ENCODE measurements at places on chromosomes 7 and 10.

GRCh38 chr10:62978482-62978881 is 154.6 kb upstream of the NRBF2 start:
- DNase-seq: no peak

- DNase-seq: no peak
Observed at GRCh38 chr10:71848325-71849275, 2.5 kb downstream of the PSAP start.

DNA sequence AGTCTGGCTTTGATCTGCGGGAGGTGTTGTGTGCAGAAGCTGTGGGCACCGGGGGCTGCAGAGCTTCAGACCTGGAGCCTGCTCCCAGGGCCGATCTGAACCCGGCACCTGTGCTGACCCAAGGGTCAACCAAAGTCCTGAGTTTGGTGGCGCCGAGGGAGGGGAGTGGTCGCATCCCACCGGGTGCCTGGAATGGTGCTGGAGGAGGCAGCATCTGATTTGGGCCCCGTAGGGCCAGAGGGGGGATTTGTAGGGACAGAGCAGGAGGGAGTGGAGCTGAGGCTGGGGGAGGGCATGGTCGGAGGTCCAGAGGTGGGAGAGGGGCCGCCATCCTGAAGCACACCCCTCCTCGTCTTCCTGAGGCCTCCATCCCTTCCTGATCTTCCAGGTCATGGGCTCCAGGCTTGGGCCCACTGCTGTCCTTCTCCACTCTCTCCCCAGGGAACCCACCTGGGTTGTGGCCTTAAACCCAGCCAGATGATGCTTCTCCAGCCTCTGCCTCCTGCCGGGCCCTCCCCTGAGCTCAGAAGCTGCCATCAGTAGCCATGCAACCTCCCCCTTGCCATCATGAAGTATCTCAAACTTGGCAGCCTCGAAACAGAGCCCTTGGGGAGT is 112.9 kb downstream of the LHPP start:
- DNase-seq: no peak

DNA sequence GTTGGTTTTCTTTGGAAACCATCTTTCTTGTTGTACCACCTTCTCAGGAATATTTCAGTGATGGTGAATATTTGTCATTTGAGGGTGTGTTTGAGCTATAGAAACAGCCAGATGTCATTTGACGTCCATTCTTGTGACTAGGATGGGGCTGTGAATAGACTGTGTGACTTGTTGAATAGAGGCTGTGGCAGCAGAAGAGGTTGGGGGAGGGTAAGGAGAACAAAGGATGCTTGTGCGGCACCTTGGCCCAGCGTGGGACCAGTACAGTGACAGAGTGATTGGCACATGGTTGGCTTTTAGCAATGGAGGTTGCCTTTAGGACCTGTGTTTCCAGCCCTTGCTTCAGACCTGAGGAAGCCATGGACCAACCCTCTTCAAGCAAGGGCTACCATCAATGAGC is 11.3 kb downstream of the DMBT1 start:
- no peak for DNase-seq

DNA sequence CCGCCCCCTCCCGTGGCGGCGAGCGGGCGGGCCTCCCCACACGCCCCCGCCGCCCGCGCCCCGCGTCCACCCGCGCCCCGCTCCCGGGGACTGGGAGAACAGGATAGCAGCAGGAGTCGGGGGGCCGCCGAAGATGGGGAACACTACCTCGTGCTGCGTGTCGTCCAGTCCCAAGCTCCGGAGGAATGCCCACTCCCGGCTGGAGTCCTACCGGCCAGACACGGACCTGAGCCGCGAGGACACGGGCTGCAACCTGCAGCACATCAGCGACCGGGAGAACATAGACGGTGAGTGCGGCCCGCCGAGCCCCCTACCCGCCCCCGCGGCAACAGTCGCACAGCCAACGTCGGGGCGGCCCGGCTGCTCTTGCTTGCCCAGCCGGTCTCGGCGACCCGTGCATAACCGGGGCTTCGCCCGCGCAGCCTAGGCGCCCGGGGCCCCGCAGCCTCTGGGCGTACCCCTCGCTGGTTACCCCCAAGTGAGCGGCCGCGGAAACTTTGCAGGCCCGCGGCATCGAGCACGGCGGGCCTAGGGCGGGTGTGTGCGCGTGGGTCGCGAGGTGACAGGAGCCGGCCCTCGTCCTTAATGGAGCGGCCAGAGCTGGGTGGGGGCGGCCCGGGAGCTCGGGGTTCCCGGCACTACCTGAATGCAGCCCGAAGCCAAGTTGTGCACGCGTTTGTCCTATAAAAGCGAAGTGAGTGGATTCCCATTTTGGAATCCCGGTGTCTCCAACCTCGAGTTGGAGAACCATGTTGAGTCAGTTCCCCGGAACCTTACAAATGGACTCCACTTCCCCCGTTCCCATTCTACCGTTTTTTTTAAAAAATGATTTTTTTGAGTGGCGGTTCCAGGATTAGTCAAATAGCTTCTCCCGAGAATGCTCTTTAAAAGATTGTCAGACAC is 863 bp downstream of the CCNY start:
- no peak for DNase-seq

DNA sequence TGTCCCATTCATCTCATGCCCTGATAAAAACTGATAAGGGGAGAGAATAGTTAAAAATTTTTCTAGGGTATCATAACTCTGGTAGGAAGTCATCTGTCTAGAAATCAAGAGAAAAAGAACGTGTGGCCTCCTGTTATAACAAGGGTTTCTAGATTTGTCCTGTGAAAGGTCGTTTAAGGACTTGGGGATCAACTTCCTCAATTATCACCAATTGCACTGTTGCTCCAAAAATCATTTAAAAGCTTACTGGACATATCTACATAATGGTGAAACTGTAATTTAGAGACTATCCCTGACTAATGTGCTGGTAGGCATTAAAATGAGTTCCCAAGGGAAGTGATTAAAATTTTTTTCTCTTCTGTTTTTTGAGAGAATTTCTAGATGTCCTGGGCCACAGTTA is 58.2 kb downstream of the GPR141 start:
- no peak for DNase-seq

DNA sequence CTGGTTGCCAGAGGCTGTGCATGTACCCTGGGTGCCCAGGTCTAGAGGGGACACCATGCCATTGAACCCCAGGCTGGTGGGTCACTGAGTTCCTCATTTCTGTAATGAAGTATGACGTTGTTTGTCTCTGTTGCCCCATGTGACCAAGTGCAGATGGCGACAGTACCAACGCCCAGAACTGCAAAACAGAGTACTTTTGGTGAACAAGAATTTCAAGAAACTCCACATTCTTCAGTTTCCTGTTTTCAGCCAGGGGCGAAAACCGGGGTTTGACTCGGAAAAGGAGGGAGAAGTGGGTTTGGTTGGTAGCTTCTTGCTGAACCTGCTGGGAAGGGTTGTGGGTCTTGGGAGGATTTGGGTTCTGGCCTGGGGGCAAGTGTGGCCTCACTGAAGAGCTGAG is 18.2 kb downstream of the CYP17A1 start:
- DNase-seq: no peak

- no peak for DNase-seq
Observed at GRCh38 chr7:154789404-154789803, 213.5 kb downstream of the PAXIP1 start.

GRCh38 chr10:43132867-43133787 is 5.1 kb upstream of the CSGALNACT2 start:
- no peak for DNase-seq

- DNase-seq: no peak
Observed at GRCh38 chr7:114988026-114988425, 66.1 kb downstream of the MDFIC start.

DNA sequence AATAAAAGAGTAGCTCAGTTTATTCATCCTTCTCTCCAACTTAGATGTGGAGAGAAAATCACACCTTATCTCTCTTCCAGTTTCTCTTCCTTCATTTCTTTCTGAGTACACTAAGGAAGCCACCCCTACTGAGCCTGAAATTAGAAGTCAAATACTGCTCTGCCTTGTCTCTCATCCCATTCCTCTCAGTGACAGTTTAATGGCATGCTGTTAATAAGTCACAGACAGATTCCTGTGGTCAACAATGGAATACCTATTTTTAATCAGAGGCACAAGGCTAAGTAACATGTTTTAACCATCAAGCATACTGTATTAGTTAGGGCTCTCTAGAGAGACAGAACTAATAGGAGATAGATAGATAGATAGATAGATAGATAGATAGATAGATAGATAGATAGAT is 253.2 kb downstream of the HTR7 start:
- no peak for DNase-seq

DNA sequence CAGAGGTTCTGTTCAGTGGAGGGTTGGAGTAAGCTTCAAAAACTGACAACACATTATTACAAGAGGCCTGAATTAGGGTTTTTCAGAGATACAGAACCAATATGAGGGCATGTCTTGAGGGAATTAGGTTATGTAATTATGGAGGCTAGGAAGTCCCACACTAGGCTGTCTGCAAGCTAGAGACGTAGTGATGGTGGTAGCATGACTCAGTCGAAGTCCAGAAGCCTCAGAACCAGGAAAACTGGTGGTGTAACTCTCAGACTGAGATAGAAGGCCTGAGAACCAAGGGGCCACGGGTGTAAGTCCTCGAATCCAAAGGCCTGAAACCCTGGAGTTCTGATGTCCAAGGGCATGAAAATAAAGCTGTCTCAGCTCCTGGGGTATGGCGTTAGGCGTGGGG is 35.6 kb downstream of the ZNF518A start:
- DNase-seq: no peak

DNA sequence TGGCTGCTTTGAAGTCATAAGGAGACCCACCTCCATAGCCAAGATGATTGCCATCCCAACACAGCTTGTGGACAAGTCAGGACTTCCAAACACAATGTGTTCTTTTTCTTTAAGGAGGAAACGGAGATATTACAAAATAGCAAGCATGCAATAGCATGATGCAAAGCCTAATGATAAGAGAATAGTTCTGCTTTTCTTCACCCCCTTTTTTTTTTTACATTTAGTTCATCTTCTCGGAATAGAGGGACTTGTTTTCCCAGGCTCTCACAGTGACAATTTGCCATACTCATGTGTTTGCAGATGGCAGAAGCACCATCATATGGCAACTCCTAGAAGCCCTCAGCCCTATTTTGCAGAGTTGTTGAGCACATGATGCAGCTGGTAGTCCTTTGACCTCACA is 119.8 kb downstream of the ITGB8 start:
- no peak for DNase-seq

DNA sequence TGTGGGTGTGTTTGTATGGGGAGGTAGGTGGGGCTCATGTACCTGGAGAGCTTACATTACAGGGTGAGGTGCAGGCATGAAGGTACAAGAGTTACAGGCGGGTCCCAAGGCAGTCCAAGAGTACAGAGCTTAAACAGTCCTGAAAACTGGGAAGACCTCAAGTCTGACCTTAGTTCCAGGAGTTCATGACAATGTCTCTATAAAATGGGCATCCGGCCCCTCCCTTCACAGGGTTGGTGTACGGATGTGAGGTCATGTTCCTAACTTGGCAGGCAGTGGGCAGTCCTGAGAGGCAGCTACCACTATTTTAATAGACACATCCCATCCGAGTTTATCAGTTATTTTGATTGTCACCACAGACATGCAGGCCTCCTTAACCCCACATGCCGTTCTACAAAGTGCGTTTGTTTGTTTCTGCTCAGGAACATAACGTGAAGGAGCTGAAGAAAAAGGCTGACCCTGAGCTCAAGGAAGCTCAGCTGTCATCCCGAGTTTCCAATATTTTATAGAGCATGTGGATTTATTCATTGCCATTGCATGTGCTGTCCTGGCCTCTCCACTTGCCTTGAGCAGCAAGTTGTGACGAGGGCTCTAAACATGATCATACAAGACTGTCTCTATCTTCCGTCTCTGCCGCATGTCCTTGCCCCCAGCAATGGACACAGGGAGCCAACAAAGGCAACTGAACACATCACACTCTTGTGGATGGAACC is 647.5 kb upstream of the IGFBP3 start:
- DNase-seq: no peak

- no peak for DNase-seq
Observed at GRCh38 chr7:41544241-41544640, 158.6 kb downstream of the INHBA start.

DNA sequence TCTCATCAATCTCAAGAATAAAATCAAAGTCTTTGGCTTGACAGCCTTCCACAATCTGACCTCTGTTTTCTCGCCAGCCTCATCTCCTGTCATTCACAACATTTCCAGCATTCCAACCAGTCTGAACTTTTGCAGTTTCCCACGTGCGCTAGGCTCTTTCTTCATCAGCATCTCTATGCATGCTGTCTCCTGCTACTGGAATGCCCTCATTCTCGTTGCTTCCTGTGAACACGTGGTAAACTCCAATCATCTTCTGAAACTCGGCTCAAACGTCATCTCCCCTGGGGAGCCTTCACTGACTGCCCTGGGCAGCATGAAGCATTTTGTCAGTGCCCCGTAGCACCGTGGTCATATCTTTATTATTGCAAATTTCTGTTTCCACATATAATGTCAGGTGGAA is 12.2 kb upstream of the RSBN1L start:
- DNase-seq: peak; percentile 50

DNA sequence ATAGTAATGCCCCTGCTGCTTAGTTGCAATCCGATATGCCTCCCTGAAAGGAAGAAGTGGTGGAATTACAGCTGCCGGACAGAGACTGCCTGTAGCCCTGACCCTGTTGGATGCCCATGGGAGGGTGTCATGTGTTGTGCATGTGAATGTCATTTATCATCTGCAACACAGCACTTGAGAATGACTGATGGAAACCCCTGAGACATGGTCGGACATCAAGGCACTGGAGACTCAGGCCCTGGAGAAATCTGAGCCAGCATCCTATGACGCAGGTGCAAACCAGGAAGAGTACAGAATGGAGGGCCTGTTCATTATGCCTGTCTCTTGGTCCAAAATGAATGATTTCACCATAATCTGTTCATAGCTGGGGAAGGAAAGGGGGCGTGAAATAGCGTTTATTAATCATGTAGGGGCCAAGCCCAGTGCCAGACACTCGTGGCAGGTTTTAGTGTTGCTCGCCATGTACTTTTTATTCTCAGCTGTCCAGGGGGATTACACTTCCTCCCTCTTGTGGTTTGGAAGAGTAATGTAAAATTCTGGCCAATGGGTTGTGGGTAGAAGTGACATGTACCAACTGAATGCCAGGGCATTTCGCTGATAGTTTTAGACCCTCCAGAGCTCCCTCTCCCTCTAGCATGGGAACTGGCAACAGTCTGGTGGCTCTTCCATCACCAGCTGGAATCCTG is 23.0 kb upstream of the LEP start:
- no peak for DNase-seq

- no peak for DNase-seq
Observed at GRCh38 chr10:7412237-7412927, 1.5 kb upstream of the SFMBT2 start.

- DNase-seq: no peak
Observed at GRCh38 chr7:37231613-37232012, 217.1 kb downstream of the ELMO1 start.

GRCh38 chr7:105924945-105925344 is 38.1 kb upstream of the CDHR3 start:
- no peak for DNase-seq
